Posterior cingulate gyrus (tissue), 11 donors: ENCODE measurements at places on chromosomes 16 and 17.

GRCh38 chr17:35531160-35531559 lies 6.3 kb downstream of the SLFN12L start:
- DNase-seq = no peak

DNA sequence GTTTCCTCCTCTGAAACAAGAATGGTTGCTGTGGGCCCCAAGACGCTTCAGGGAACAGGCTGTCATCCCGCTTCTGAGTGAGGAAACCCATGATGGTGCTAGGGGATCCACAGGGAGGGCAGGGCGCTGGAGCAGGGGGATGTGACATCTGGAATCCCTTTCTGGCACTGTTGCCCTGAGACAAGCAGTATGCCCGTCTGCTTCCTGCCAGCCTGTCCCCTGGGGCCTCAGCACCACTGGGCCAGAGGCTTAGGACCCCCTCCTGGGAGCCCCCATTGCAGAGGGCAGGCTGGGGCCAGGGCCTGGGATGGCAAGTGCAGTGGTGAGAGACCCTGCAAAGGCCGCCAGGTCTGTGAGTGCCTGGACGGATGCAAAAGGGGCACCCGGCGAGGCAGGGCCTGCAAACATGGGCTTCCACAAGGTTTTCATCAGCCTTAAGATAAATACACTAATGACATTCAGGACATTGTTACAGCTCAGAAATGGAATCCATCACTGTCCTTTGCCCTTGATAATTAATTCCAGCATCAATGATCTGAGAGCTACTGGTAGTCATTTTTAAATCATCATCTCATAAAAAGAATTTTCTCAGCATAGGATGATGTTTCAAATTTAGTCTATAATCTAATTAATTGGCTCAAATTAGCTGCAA lies 51.6 kb downstream of the PRMT7 start:
- no peak for DNase-seq

GRCh38 chr16:14007450-14007849 lies 63.7 kb upstream of the MRTFB start:
- no peak for DNase-seq

DNA sequence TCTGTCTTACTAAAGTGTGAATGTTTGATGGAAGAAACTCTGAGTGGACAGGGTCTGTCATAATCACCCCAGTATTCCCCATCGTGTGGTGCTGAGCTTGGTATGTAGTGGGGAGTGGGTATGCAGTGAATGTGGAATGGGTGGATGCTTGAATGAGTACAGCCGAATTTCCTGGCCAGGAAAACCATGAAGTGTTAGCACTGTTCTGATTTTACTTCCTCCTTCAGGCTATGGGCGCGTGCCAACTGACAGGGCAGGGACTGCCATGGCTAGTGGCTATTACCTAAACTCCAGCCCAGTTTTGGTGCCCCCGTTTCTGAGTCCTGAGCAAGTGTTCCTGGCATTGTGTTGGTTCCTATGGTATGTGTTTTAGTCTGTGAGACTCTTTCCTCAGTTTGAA lies 48.6 kb downstream of the PRKCA start:
- DNase-seq = no peak
